ENCODE measurements at places on chromosomes 7 and 10.

- DNase-seq: peak; percentile 60
Observed at GRCh38 chr7:138892812-138893211, 88.4 kb downstream of the KIAA1549 start.

- DNase-seq: no peak
Observed at GRCh38 chr7:32536585-32536984, 41.3 kb downstream of the AVL9 start.

GRCh38 chr7:51134013-51134441, 182.6 kb downstream of the COBL start:
- DNase-seq: no peak

- no peak for DNase-seq
Observed at GRCh38 chr7:37971491-37971890, 51.1 kb downstream of the EPDR1 start.

DNA sequence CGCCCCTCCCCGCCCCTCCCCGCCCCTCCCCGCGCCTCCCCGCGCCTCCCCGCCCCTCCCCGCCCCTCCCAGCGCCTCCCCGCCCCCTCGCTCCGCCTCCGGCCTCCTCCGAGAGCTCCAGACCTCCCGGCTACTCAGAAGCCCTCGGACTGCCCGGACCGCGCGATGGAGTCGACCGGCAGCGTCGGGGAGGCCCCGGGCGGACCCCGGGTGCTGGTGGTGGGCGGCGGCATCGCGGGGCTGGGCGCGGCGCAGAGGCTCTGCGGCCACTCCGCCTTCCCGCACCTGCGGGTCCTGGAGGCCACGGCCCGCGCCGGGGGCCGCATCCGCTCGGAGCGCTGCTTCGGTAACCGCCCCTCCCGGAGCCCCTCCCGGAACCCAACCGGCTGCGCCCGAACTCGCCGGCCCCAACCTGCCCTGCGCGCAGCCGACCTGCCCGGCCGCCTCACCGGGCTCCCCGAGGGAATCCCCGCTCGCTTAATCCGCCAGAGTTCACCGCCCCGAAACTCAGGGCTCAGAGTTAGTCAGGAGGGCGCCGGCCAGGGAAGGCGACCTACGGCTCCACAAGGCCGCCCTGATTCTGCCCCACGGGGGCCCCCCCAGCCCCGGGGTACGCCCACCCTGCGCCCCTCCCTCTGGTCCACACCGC, at the start of gene PAOX:
Gene PAOX (plus strand): TSS at position 111 of the 649 bp plus-strand sequence. CDS start 55 bp downstream, at position 166.
- DNase-seq: peak; percentile 61

GRCh38 chr7:36999626-37000485, 275.6 kb upstream of the AOAH start:
- DNase-seq: peak; percentile 55

DNA sequence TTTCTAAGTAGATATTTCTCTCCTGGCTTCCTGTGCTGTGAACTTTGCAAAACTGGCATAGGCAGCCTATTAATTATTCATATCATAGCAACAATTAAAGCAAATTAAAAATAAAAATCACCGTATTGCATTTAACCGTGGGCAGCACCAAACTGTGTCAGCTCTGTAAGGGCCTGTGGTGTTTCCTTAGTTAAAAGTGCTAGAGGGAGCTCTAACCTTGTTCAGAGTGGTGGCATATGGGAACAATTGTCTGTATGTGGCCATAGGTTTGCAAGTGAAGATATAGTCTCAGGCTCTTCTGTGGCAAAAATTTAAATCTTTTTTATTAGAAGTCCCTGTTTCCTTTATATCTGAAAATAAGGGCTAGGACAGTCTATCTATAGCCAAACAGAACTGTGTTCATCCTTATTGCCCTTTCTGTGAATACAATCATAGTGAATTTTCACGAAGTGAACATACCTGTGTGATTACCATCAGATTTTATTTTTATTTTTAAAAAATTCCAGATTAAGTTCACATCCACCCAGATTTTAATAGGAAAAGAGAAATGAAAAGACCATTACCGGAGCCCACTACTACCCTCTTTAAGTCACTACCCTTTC, 92.6 kb downstream of the POLL start:
- DNase-seq: peak; percentile 76

- DNase-seq: no peak
Observed at GRCh38 chr7:139915268-139915863, 86.3 kb downstream of the TBXAS1 start.

GRCh38 chr7:102216573-102217314, 69.9 kb upstream of the SH2B2 start:
- DNase-seq: no peak

DNA sequence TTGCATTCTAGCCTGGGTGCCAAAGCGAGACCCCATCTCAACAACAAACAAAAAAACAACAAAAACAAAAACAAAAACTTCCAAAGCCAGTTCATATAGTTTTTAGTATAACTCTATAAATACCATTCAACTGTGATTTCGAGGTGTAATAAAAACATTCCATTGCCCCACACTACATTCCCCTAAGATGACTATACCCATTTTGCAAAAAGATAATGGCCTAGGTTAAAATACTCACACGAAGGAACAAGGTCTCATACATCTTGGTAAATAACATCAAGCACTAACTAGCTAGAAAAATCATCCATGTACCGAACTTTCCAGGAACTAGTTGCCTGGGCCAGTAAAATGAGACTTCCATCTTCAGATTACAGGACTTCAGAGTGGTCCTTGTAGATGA, 55.4 kb downstream of the GLI3 start:
- no peak for DNase-seq

GRCh38 chr10:27285093-27285492, 44.5 kb upstream of the ACBD5 start:
- DNase-seq: peak; percentile 3

DNA sequence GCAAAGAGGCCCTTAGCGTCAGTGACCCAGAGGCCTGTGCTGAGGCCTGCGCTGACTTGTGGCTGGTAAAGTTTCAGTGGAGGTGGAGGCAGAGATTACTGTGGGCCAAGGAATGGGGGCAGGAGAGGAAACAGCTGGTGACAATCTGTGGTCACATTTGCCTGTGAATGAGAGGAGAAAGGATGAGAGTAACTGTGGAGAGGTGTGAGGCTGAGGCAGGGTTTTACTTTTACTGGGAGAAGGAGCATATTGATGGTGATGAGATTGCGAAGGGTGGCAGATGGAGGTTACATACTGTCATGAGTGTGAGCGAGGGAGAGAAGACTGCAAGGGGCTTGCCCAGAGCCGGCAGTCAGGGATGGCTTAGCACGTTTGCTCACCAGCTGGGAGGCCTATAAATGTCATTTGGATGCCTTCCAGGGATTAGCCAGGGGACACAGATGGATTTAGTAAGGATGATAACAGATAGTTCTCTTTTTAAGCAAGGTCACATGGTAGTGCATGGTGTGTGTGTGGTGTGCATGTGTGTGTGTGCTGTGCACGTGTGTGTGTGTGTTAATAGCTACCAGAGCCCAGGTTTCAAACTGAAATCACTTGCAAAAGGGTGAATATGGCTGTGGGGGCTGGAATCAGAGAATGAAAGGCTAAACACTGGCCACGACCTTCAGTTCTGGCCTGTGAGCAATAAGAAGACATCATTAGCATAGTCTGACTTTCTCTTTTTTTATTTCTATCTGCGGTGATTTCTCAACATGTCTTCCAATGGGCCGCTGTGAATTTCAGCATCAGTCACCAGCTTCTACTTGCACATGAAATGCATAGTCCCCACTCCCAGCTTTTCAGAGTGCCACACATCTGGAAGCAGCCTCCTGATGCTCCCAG, 291.5 kb upstream of the ZNF32 start:
- DNase-seq: no peak

GRCh38 chr10:28386503-28386868, 83.6 kb upstream of the MPP7 start:
- no peak for DNase-seq

- DNase-seq: peak; percentile 7
Observed at GRCh38 chr7:47340517-47340916, 241.4 kb downstream of the TNS3 start.

GRCh38 chr10:27578316-27578715, 74.2 kb downstream of the RAB18 start:
- DNase-seq: no peak

DNA sequence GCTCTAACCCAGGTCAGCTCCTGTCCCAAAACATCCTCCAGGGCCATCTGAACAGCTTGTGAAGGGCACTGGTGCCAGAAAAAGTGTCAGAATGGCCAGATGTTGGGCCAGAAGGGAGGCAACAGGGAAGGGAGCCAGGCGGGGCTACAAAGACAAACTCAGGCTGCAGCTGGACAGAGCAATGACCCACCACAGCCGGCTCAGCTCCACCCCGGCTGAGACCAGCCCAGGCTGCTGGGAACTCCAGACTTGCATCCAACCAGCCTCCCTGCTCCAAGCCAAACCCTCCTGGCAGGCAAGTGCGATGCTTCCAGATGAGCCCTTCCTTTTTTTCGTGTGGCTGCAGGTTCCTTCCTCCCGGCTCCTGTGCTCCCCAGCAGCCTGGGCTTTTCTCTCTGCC, 466.9 kb downstream of the PTPRN2 start:
- DNase-seq: no peak

- no peak for DNase-seq
Observed at GRCh38 chr7:41882256-41882655, 179.4 kb upstream of the INHBA start.

GRCh38 chr10:91242940-91243339, 22.5 kb downstream of the PCGF5 start:
- DNase-seq: no peak
